ENCODE measurements at places on chromosomes 11 and 22. TPM values are rescaled to one million over a fixed set of nuclear protein-coding genes. Genes with fewer than 3 reads are reported as not detected.

The LARGE1 gene
- 23.0 TPM for total RNA-seq

The FZD4 gene
- total RNA-seq: 24.3 TPM

The YPEL1 gene
- total RNA-seq: 0.58 TPM

The CHCHD10 gene
- total RNA-seq: 1.9 TPM

The CATSPERZ gene
- not detected for total RNA-seq

The C11orf97 gene
- not detected for total RNA-seq

Measured in myometrial cell (primary cell).